Peyer's patch (tissue), 4 donors: ENCODE measurements at places on chromosomes 5 and 9. TPM values are rescaled to one million over a fixed set of nuclear protein-coding genes. Genes with fewer than 3 reads are reported as not detected.

DNA sequence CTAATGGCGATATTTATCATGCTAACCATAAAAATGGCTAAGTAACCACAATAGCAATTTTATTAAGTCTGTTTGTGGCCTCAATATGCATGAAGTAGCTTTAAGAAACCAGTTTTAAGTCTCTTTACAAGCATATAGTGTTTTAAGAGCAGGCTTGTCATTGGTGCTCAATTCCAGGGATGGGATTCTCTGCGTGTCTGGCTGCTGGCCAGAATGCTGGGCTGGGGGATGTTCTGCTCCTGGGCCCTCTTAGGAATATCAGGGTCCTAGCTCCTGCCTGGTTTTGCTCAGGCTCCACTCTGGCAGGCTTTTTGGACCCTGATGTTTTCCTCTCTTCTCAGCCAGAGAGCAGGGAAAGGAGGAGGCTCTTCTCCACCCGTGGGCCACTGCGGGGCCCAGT lies 127.2 kb downstream of the PDE8B start:
- no peaks in the 10 kb centered on the region for H3K27me3 ChIP-seq
- DNase-seq: no peak
- H3K27ac ChIP-seq: no peak overlapping the region

GRCh38 chr9:89638359-89638758 lies 33.5 kb downstream of the GADD45G start:
- no peak overlapping the region for H3K27ac ChIP-seq
- no peaks in the 10 kb centered on the region for H3K36me3 ChIP-seq

The PFN3 gene
- total RNA-seq: not detected

GRCh38 chr5:59036274-59036961 lies 453.5 kb downstream of the RAB3C start:
- no peaks in the 10 kb centered on the region for H3K27me3 ChIP-seq
- peaks cover 7% of the 10 kb centered on the region for H3K4me1 ChIP-seq
- DNase-seq: no peak
- H3K27ac ChIP-seq: peak overlapping the region; percentile 17
- H3K4me3 ChIP-seq: no peak overlapping the region
- H3K36me3 ChIP-seq: no peaks in the 10 kb centered on the region

The PRLR gene
- total RNA-seq: 56.8 TPM

The NMUR2 gene
- not detected for total RNA-seq
